ENCODE measurements at places on chromosomes 4 and X.

DNA sequence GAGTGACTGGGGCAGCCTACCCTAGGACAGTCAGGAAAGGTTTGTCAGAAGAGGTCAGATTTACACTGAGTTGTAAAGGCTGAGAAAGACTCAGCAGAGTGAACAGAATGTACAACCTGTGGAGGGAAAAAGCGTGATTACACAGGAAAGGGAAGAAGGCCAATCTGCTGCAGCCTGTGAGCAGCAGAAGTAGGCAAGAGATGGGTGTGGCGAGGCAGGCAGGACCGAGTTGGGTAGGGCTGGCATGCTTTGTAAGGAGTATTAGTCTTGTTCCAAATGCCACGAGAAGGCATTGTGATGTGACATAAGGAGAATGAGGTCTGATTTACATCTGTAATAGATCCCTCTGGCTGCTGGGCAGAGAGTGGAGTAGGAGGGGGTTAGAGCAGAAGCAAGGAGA lies 12.6 kb downstream of the SGMS2 start:
- DNase-seq: no peak

- DNase-seq: no peak
Measured at GRCh38 chrX:40474645-40475044, 106.1 kb upstream of the ATP6AP2 start.

DNA sequence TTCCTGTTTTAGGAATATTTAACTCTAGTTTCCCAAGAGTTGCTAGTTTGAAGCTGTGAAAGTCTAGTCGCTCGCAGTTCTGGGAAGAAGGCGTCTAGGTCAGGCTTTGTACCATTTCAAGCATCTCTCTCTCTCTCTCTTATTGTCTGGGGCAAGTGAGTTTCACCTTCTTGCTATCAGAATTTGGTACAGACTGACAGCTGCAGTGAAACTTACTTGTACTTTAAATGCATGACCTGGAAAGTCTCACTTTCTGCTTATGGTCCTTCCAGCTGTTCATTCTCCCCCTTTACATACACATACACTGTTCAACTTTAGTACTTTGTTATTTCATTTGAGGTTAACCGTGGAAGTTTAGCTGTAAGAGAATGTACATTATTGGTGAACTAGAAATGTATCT lies 4.4 kb downstream of the FRMPD4 start:
- no peak for DNase-seq

DNA sequence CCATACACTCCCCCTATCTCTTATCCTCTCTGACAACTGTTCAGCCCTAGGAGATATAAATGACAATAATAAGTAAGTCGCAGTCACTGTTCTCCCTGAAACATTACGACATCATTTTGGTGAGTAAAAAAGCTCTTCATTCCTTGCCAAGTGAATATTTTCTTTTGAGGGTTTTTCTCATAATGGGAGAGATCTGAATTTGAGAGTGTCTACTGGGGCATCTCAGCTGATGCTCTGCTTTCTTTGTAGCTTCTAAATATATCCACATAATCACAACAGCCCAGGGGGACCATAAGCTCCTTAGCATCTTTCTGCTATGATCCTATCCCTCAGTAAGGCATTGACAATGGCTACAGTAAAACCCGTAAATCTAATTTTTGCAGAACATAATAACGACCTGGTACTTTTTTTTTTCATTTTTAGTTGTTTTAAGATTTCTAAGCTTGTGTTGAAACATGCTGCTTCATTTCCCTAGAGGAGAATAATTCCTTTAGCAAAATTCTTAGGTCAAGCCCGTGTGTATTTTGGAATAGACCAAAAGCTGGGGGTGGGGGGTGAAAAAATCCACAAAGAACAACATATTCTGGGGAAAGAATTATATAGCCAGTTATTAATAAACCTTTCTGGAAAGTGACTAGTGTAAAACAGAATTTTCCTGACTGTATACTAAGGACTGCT lies 78.1 kb upstream of the GPM6B start:
- DNase-seq: no peak

- no peak for DNase-seq
Measured at GRCh38 chr4:55363691-55364351, 17.8 kb downstream of the SRD5A3 start.

DNA sequence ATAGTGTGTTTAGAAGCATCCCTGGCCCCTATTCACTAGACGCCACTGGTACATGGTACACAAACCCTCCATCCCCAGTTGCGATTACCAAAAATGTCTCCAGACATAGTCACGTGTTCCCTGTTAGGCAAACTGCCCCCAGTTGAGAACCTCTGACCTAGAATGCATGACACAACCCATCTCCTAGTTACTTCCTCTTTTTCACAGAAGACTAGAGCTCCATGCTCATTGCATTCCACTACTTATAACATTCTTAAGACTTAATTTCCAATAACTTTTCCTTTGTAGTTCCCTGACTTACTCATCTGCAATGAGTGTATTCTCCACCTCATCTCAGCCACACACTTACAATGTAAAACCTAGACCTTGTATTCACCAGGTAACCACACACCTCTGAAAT lies 68.6 kb downstream of the PRSS12 start:
- DNase-seq: no peak

DNA sequence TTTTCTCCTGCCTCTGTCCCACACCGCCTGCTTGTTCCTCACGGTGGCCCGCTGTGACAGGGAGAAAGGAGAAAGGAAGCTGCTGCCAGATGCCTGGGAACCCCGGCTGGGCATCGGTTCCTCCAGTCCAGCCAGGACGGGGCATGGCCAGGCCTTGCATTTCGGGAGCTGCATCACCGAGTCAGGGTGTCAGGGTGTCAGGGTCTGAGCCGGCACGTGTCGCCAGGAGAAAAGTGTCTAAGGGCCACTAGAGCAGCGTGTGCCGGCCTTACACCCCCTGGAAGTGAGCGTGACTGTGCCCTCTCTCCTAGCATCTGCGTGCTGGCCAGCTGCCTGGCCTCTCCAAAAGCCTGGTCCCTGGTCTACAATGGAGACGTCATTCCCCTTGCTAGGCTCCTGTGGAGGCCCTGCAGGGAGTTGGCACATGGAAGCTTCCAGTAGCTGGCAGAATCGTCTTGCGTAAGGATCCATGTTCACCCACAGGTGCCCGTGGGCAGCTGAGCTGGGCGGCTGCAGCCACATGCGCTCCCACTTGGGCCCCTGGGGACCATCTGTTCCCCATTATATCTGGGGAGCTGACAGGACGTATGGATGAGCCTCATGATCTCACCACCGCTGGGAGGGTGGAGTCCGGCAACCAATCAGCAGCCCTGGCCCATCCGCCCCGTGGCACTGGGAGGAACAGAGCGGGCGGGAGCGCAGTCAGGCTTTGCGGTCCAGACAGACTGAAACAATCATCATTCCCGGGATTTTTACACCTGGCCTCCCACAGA lies 39.9 kb upstream of the HMX1 start:
- no peak for DNase-seq

DNA sequence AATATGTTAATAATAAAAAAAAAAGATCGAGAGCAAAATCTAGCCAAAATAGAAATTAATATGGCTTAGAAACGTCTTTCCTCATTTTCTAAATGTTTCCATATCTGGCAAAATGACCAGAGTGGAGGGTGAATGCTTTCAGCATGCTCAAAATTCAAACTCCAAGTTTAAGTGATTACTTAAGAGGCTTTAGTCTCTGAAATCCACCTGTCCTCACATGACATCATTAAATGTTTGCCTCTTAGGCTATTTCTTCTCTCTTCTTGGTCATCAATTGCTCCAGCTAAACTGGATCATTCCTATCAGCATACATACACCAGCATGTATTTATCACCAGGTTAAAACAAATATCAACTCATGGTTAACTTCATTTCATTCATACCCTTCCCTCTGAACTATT lies 54.5 kb upstream of the ATXN3L start:
- DNase-seq: no peak

DNA sequence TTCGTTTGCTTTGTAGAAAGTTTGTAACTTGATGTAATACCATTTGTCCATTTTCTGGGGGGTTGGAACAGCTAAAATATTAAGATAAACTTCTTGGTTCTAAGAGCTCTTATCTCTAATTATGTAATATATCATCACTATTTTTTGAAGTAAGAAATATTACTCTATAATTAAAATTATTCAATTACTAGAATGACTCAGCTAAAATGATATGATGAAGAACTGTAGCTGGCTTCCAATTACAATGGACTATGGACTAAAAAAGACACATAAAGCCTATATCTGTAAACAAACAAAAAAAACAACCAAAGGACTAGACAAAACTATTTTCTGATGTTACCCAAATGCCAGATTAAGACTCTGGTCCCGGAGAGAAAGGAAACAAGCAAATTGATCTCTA lies 569.4 kb downstream of the PCDH18 start:
- DNase-seq: no peak

DNA sequence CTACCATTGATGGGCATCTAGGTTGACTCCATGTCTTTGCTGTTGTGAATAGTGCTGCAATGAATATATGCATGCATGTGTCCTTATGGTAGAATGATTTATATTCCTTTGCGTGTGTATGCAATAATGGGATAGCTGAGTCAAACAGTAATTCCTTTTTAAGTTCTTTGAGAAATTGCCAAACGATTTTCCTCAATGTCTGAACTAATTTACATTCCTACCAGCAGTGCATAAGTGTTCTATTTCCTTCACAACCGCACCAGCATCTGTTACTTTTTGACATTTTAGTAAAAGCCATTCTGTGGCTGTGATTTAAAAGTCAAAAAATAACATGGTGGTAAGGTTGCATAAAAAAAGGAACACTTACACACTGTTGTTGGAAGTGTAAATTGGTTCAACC lies 103.1 kb upstream of the FAM47B start:
- DNase-seq: no peak
